NCI-H1048 (cell line): ENCODE measurements at places on chromosomes 2 and 18.

DNA sequence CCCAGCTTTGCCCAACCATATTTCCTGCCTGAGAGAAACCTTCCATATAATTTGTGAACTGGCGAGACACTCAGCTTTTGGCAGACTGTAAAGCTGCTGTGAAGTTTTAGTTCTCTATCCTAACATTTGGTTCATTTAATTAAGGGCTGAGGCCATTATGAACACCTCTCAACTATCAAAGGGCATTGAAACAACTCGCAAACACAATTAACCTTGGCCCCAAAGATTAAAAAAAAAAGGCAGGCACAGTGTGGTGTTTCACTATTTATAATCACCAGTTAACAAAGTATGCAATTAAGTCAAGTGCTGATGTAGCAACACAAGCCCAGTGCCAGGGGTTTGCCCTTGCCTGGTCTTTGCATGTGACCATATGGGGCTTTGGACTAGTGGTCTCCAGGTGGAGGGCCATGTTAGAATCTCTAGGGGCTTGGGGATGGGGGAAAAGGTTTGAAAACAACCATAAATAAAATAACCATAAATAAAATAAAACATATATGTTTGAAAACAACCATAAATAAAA is 297.6 kb upstream of the SKOR2 start:
- DNase-seq: no peak

DNA sequence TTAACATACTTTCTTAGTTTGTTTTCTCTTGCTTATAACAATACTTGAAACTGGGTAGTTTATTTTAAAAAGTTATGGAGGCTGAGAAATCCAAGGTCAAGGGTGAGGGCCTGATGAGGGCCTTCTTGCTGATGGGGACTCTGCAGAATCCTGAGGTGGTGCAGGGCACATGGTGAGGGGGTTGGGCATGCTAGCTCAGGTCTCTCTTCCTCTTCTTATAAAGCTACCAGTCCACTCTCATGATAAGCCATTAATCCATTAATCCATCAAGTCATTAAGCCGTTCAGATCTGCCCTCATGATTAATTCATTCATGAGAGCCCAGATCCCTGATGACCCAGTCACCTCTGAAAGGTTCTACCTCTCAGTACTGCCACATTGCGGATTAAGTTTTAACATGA is 21.4 kb downstream of the ALMS1 start:
- DNase-seq: no peak

DNA sequence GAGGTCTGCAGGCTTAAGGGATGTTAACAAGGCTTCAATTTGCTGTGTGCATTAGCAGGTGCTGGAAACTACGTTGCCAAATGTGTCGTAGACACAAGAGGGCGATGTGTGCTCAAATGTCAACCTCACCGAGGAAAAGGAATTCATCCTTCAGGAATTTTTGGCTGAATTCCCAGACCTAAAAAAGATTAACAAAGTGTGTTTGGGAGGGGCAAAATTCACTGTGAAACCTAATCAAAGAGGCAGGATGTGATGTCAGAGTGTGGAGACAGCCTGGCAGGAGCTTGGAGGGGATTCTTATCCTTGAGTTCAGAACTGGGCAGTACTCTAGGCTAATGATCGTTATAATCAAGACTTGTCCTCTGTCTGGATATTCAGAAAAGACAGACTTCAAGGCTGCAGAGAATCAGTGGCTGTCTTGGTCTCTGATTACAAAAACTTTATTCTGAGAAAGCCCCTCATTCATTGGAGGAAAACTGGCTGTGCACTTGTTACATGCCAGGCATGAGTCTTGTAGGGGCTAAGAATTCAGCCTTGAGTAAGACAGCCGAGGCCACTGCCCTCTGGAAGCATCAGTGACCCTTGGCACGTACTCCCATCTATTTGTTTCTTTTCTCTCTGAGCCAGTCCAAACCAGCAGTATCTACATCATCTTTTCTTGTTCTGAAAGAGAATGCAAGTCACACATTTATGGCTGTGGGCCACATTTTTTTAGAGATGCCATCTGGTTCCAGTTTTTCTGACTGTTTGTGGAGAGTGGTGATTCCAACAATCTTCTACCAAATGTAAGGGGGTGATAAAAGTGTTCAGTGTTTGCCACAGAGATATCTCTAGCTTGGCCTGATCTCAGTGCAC is 18.7 kb upstream of the SCYGR1 start:
- peak; percentile 91 for DNase-seq

DNA sequence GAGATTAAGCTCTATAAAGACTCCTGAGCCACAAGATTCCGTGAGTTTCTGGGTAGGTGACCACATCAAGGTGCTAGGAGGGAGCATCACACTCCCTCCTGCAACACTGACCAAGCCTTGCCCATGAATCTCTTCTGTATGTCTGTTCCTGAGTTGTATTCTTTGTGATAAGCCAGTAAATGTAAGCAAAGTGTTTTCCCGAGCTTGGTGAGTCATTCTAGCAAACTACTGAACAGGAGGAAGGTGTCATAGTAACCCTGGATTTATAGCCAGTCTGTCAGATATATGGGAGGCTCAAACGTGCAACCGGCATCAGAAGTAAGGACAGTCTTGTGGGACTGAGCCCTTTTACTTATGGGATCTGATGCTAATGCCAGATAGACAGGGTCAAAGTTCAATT is 346.1 kb upstream of the KYNU start:
- no peak for DNase-seq

DNA sequence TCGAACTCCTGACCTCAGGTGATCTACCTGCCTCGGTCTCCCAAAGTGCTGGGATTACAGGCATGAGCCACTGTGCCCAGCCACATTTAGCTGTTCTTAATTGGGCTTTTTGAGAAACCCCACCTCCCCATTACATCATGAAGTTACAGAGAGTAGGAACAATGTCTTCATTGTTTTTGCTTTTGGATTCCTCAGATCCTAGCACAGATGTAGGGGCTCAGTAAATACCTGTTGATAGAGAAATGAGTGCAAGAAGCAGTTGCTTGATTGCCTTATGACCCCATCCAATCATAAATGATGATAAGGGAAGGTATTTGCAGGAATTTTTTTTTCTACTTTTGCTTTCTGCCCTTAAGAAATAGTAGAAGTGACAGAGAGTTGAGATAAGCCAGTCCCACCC is 25.4 kb downstream of the GREB1L start:
- no peak for DNase-seq

- no peak for DNase-seq
Measured at GRCh38 chr18:80227472-80227871, 19.8 kb downstream of the PARD6G start.

DNA sequence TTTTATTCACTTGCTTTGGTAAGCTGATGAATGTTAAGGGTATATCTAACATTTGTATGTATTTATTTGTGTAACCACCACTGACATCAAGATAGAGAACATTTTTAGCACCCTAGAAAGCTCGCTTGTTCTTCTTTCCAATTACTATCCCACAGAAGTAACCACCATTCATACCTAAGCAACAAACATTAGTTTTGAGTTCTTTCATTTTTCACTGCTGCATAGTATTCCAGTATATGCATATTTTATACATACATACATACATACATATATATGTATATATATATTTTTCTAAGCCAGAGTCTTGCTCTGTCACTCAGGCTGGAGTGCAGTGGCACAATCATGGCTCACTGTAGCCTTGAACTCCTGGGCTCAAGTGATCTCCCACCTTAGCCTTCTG is 11.1 kb upstream of the DYM start:
- DNase-seq: no peak

- no peak for DNase-seq
Measured at GRCh38 chr2:46909771-46910419, 5.7 kb downstream of the MCFD2 start.

DNA sequence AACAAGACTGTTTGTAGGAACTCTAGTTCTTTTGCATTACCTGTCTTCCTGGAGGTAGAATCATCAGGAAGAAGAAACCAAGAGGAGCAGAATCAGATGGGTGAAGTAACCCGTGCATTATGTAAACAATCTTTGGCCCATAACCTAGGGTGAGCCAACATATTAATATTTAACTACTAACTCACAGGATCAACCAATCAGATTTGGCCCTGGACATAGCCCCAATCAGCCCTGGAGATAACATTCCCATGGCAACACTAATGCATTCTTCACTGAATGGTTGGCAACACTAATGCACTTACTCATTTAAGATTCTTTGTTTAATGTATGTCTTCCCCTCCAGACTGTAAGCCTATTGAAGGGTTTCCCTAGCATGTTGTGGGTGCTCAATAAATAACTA is 72.0 kb upstream of the CTAGE1 start:
- no peak for DNase-seq

- DNase-seq: no peak
Measured at GRCh38 chr2:75522543-75523312, 38.0 kb downstream of the EVA1A start.

- no peak for DNase-seq
Measured at GRCh38 chr2:190947711-190948251, 66.2 kb downstream of the STAT1 start.

DNA sequence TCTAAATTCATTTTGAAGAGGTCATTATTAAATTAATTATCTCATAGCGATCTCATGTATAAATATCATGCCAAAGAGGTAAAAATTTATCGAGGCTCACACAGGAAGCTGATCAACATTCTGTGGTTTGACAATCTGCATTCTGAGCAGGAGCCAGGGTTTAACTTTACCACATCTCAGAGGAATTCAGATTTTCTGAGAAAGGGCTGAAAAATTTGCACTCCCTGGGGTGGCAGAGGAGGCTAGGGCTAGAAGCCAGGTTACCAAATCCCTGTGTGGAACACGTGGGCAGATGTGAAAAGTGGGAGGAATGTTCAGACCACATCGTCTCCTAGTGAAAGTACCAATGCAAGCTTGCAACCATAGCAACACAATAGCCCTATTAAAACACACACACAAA is 63.5 kb upstream of the CTLA4 start:
- DNase-seq: no peak

DNA sequence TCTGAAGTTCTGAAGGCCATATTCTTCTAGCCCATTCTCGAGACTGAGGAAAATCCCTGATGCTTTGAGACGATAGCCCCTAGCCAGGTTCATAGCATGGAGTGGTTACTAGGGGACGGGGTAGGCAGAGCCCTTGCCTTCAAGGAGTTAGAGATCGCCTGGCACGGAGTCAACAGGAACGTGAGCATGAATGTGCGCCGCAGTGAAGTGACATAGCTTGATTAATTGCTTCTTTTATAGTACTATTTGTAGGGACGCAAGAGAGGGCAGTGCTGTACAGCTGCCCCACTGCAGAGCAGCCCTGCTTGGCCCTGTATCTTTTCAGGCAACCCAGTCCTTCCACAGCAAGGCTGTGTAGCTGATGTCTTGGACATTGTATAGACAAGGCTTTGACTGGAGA is 26.2 kb downstream of the HRH4 start:
- DNase-seq: no peak

DNA sequence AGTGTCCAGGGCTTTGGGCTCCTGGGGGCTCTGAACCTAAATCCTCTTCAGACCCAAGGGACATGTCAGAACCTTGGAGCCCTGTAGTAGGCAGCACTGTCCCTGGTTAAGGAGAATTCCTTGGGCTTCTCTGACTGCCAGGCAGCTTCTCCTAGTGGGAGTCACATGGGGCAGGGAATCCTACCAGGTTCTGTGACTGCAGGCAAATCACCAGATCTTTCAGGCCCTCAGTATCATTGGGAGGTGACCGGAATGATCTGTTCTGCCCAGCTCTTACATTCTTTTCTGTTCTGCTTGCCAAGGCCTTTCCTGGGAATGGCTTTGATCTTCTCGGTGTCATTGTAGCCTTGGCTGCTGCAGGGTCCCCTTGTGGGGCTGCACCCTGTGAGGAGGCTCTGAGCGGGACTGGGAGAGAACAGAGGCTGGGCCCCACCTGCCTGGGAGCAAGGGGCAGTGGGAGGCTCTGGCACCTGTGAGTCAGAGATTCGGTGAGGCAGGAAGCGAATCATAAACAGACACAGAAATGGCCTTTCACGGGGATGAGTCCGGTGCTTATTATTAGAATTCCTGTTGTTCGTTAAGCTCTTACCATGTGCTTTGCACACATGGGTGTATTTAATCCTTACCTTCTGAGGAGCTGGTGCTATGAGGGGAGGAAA is 14.1 kb downstream of the CEP68 start:
- DNase-seq: no peak

DNA sequence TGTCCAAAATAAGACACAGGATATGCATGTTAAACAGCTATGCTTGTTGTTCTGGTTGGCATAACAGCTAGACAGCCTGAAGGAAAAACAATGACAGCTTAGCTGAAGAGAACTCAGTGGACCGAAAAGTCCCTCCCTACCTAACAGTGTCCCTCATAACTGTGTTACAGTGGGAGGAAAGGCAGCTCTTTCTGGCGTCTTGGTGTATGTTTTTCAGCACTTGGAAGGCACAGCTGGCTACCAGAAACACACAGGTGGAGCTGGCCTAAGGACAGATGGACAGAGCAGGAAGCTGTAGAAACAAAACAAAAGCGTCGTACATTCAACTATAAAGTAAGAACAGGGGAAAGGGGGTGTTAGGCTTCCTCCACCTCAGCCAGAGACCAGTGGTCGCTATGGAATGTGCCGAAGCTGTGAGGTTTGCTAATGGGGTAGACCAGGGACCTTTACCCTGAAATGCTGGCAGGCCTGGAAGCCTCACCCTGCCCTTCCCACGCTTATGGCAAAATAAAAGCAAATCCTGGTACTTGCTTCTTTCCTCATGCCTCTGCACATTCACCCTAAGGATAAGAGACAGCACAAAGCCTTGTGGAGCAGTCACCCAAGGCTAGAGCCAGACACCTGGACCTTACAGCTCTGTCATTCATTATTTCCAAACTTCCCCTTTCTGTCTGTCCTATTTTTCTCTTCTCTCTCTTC is 103.5 kb upstream of the TRIB2 start:
- DNase-seq: no peak

DNA sequence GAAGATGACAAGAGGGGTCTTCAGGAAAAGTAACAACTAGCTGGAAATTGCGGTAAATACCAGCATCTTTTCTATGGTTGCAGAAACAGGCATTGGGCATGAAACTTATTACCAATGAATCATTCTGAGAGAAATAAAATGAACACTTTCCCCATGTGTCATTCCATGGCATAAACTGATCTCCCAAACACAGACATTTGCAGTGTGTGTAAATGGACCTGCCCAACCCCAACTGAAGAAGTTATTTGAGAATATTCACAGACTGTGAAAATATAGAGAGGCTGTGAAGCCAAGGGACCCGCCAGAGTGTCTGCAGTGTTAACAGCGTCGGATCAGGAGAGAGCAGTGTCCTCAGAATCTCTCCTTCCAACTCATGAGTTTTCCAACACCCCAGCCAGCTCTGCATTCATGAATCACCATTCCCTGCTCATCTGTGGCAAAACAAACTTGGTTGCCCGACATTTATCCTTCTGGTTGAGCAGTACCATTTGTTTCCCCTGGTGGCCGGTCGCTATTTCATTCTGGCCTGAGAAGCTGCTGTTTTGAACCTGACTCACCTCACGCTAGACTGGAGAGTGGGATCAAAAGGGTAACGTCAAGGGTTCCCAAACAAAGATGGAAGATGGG is 238.4 kb downstream of the PID1 start:
- DNase-seq: no peak

DNA sequence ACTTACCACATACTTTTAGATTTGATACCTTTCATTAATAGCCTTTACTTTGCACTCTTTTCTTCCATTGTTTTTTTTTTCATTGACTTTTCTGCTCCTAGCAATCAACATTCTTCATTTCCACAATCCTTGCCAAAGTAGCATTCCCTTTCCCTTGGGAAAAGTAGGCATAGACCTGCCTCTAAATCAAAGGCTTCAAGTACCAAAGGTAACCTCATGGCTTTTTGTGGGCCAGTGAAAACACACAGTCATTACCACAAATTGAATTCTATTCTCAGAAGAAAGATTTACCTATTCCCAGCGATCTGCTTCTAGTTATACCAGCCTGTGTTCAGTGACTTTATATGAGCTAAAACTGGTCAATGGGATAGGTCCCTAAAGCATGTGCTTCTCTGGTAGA is 109.2 kb downstream of the SOCS6 start:
- no peak for DNase-seq
